M059J (cell line): ENCODE measurements at places on chromosomes 3 and 15. TPM values are rescaled to one million over a fixed set of nuclear protein-coding genes. Genes with fewer than 3 reads are reported as not detected.

TRANK1 gene
- total RNA-seq: 41.8 and 49.2 TPM in 2 replicates

- peak; percentile 84 for DNase-seq
Measured at GRCh38 chr3:8460815-8461456, 40.7 kb upstream of the LMCD1 start.

CCDC54 gene
- not detected in 2 replicates for total RNA-seq

MORC1 gene
- 0.02 TPM in 1 of 2 replicates, not detected in the other for total RNA-seq

- DNase-seq: peak; percentile 68
Measured at GRCh38 chr3:45593708-45594601, 596 bp upstream of the LIMD1 start.

- no peak for DNase-seq
Measured at GRCh38 chr15:88661041-88661700, 22.4 kb downstream of the ISG20 start.

GRCh38 chr3:194985031-194985578 is 285.9 kb downstream of the XXYLT1 start:
- peak; percentile 65 for DNase-seq

GRCh38 chr3:148253713-148254112 is 444.0 kb upstream of the AGTR1 start:
- no peak for DNase-seq
